ENCODE measurements at places on chromosomes 5 and 9.

DNA sequence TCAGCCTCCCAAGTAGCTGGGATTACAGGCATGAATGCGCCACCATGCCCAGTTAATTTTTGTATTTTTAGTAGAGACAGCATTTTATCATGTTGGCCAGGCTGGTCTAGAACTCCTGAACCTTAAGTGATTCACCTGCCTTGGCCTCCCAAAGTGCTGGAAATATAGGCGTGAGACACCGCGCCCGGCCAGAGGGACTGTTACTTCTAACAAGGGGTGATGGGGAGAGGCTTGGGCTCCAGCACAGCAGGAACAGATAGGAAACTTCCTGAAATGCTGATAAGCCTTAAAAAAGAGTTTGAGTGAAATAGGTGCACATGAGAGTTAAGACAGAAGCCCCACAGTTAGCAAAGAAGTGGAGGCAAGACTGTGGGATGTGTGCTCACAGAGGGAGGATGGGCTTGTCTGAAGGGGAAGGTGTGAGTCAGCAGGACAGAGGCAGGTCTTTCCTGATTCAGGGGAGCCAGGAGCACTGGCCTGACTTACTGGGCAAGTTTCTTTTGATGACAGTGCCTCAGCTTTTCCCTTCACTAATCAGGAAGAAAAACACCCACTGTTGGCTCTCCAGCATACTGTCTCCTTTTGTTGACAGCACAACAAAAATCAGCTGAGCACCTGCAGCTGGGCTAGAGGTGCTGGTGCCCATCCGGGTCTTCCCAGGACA lies 68.4 kb downstream of the RAD23B start:
- DNase-seq = no peak

GRCh38 chr9:90841213-90841612 lies 39.6 kb downstream of the SYK start:
- DNase-seq = no peak

GRCh38 chr9:4180907-4181605 lies 118.8 kb downstream of the GLIS3 start:
- no peak for DNase-seq

DNA sequence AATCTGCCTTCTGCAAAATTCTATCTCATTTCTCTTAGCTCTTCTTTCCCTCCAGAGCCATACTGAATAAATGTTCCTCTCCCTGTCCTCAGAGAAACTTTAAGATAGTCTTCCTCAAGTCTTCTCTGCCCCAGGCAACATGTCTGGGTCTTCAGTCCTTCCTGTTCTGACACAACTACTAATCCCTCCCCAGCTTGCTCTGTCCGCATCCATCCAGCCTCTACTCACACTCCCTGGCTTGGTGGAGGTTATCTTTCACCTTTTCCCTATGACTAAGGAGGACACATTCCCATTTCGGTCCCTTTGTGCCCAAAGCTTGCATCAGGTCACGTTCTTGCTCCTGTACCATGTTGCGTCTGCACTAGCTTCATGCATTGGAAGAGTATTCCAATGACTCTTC lies 143.3 kb downstream of the TTLL11 start:
- DNase-seq = no peak

DNA sequence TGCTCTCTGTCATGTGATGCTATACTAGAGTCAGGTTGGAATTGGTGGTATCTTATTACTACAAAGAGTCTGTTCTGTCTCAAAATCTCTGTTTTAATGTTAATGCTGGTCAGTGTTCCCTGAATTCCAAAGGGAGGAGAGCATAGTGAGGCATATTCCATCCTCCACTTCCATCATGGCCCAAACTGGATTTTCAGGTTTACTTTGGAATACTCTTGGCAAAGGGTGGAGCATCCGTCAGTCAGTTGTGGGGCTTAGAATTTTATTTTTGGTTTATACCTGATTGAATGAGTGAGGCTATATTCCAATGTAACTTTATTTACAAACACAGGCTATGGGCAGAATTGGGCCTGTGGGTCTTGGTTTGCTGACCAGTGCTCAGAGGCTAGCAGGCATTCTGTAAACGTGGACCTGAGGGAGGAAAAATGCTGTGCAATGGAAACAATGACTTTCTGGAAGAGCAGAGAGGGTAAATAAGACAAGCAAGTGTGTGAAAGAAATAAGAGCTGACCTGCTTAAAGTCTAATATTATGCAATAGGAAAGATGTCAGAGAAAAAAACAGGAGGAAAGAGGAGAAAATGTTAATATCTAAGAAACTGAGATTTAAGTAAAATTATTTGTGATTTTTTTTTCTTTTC lies 106.2 kb upstream of the CLINT1 start:
- DNase-seq = no peak

GRCh38 chr9:107489144-107489673 lies 360 bp downstream of the KLF4 start:
- DNase-seq = no peak

DNA sequence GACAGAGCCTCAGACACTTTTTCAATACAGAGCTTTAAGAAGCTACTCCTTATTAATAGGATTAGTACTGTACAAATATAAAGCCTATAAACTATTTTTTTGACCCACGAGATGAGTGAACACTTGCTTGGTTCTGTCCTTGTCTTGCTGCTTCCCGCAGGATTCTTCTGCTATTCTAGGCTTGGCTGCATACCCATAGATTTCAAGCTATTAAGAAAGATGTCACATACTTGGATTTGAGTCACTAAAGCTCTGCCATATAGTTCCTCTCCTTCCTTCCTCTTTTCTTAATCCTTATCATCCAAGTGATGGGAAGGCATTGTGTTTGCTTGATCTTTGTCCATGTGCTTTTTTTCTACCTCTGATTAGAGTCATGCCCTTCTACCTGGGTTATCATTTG lies 361.2 kb upstream of the TRPC7 start:
- DNase-seq = no peak

GRCh38 chr9:35731415-35732184 lies 395 bp downstream of the TLN1 start:
- no peak for DNase-seq

DNA sequence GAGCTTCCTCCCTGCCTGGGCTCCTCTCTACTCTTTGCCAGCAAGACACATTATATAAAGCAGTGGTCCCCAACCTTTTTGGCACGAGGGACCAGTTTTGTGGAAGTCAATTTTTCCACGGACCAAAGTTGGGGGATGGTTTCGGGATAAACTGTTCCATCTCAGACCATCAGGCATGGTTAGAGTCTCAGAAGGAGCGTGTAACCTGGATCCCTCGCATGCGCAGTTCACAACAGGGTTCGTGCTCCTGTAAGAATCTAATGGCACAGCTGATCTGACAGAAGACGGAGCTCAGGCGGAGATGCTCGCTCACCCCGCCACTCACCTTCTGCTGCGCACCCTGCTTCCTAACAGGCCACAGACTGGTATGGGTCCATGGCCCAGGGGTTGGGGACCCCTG lies 142.8 kb downstream of the LIFR start:
- no peak for DNase-seq

GRCh38 chr5:32916648-32917047 lies 205.5 kb downstream of the NPR3 start:
- no peak for DNase-seq

- DNase-seq = peak; percentile 39
Measured at GRCh38 chr5:139385061-139386049, 2.3 kb upstream of the SLC23A1 start.

DNA sequence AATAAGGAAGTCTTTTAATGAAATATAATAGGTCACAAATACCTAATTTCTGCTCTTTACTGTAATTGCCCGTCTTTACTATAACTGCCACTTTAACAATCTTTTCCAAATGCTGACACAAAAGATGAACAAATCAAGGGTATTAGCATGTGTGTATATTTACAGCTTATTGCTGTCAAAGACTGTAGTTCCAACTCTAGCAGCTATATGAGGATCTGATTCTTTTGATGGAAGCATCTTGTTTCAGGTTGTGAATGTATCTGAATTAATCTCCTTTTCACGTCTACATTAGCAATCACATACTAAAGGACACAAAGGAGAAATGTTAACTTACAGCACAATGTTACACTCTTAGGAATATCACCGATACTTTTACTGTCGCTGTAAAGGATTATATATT lies 27.9 kb downstream of the RFX3 start:
- DNase-seq = no peak

DNA sequence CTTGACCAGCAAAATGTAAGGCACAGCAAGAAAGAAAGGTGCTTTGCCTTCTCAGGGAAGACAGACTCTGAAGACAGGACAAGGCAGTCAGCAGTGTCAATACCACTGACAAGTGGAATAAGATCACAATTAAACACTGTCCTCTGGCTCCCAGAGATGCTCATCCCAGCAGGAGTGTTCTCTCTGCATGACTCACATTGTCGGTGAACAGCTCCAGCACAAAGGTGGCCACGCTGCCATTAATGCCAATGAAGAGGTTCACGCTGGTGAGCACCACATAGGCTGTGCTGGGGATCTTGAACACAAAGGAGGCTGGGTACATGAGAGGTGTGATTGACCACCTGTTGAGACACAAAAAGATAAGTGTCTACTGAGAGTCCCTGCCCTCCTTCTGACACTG lies 31.9 kb downstream of the NIPSNAP3B start:
- no peak for DNase-seq

GRCh38 chr9:94553029-94553938 lies 1.6 kb upstream of the PCAT7 start:
- DNase-seq = no peak

DNA sequence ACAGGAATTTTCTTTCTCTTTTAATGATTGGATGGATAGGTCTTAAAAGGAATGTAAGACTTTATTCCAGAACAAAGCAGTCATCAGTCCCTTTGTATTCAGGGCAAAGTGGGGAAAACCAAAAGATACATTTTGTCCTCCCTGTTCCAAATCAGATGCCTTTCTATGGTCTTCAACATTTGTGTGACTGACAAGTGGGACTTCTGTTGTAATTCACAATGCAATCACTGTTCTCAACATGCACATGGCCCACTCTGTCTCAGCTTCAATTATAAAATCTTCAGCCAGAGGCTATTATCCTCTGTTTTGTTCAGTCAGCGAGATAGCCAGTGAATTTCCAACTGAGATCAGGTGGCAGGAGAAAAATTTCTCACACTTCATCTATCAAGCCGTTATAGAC lies 95.5 kb upstream of the ERBIN start:
- DNase-seq = no peak

DNA sequence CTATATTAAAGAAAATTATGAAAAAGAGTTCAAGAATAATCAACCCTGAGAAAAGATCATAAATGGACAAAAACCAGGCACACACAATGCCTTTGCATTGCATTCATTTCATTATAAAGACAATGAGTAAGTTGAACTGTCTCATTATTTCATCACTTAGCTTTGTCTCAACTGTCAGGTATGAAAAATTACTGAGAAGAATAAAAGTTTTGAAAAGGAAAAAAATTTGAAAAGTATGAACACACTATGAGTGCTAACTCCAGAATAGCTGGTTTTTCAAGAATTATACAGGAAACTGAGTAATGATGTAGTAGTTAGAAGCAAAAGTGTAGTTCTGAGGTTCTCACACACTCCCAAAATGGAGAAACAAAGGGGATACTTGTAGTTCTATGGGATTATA lies 16.3 kb upstream of the ANXA1 start:
- DNase-seq = no peak

GRCh38 chr5:97480313-97480712 lies 297.3 kb upstream of the RIOK2 start:
- no peak for DNase-seq

GRCh38 chr5:16901021-16901644 lies 35.0 kb downstream of the MYO10 start:
- no peak for DNase-seq

DNA sequence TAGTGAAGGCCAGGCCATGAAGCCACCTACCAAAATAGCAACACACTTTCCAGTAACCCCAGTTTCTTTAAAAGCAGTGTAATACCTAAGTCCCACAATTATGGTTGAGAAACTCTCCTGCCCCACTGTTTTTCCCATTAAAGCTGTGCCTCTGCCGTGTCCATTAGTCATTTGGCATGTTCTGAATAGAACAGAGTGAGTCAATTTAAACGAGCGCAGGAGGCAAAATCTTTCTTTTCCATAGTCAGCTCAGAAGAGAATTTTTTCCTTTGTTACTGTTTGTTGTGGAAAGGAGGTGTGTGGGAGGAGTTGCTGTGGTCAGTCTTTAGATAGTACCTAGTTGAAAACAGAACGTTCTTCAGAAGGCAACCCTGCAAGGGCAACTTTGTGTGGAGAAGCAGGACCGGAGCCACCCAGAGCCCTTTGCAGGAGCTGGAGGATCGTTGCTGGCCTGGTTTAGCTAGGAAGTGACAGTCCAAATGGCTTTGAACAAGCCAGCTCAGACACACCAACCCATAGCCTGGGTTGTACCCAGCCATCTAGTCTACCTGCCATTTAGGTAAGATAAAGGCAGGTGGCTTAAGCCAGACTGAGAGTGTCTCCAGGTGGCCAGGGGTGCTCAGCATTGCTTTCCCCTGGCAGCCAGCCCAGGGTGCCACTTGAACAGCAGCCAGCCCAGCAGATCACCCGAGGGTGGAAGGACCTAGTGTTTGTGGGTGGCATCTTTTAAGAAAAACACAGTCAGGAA lies 30.4 kb downstream of the GADD45G start:
- DNase-seq = no peak

DNA sequence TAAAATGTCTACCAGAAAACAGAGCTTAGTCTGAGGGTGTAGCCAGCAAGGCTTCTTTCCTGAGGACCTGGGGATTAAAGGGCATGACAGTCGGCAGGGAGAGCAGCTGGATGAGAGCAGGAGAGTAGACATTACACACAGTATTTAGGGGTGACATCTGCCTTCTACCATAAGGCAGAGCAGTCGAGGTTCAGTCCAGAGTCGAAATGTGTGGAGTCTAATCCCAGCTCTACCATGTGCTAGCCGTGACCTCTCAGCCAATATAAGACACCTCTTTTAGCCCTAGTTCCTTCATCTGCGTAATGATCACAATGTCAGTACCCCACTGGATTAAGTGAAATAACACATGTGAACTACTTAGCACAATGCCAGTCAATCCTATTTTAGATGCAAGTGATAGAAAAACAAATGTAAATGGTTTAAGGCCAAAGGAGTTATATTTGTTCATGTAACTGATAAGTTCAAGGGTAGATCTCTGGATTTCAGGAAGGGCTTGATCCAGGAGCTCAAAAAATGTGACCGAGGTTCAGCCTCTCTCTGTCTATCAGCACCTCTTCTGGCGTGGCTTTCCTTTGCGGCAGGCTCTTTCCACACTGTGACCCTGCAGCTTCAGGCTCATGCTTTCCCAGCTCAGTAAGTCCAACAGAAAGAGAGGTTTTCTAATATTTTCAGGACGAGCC lies 16.2 kb upstream of the CPLX2 start:
- DNase-seq = no peak
